ENCODE measurements at places on chromosomes 3 and 15.

DNA sequence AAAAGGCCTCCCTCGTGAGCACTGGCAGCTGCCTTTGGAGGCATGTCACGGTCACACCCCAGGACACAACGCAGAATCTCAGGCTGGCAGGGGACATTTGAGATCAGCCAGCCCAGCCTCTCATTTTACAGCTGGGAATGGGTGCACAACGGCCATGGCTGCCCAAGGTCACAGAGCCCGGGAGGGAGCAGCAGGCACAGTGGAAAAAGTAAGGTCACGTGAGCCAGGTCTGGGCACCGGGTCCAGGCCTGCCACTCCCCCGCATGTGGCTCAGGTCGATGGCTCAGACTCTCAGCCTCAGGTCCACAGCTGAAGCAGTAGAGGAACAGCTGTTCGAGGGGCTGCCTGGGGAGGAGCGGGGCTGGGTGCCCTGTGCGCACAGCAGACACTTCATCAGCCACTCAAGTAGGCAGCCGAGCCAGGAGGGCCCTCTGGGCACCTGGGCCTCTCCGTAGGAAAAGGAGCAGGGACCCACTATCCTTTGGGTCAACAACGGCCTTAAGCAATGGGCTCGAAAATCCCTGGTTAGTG lies 260.6 kb downstream of the GOLGA6L6 start:
- no peak for DNase-seq

GRCh38 chr15:69061414-69061842 lies 46.9 kb downstream of the NOX5 start:
- no peak for DNase-seq

DNA sequence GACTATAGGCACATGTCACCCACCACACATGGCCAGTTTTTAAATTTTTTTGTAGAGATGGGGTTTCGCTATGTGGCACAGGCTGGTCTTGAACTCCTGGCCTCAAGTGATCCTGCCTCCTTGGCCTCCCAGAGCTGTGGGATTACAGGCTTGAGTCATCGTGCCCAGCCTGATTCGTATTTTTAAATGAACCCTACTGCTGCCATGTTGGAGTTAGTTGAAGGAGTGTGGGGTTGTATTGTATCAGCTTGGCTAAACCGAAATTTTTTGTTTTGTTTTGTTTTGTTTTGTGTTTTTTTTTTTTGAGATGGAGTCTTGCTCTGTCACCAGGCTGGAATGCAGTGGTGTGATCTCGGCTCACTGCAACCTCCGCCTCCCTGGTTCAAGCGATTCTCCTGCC lies 11.8 kb upstream of the ZNF770 start:
- no peak for DNase-seq

DNA sequence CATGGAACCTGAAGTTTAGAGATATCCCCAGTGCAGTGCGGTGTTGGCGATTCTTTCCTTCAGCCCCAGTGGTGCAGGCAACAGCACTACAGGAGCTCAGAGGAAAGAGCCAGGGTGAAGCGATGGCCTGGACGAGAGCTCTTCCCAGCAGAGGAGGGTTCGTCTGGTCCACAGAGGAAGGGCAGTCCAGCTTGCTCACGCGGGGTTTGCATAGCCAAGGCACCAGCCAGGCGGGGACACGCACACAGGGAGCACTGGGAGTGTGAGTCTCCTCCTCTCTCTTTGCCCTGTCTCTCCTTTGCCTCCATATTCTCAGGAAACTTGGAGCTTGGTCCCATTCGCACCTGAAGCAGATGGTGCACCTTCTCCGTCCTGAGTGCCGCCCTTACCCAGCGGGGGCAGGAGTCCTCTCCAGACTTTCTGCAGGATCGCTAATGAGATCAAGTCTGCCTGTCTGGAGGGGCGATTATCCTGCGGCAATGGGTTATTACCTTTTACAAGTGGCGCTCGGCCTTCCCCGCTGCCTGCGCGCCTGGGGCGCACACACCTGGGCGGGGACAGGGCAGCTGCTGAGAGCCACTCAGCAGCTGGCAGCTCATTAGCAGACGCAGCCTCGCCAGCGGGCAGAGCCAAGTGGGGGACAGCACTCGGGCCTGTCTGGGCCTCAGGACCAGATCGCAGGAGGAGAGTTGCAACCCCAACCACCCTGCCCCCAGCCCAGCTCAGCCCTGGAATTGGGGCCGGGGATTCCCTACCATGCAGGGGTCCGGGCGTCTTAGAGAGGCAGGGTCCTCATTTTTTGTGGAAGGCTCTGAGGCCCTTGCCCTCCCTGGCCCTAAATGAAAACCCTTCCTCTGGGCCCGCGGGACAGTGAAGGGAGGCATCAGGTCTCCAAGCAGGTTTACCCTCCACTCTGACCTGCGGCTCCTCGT lies 119.0 kb upstream of the MEF2A start:
- no peak for DNase-seq

- no peak for DNase-seq
Observed at GRCh38 chr15:62492900-62493299, 327.8 kb upstream of the C2CD4B start.

DNA sequence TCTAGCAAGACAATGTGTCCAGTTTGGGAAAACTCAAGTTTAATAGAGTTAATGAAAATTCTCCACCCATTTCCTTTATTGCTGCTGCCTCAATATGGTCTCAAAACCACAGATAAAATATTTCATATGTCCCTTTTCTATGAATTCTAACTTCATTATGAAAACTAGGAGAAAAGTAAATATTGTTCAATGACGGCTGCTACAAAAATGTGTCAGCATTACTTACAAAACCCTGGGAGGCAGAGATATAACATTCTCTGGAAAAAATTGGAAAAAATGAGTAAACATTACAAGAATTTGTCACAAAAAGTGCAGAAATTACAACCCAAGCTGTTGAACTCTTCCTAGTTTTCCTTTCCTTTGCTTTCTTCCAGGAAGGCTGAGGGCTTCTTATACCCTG lies 22.2 kb upstream of the FBN1 start:
- DNase-seq: no peak

- DNase-seq: no peak
Observed at GRCh38 chr3:185696039-185696438, 109.9 kb downstream of the SENP2 start.

DNA sequence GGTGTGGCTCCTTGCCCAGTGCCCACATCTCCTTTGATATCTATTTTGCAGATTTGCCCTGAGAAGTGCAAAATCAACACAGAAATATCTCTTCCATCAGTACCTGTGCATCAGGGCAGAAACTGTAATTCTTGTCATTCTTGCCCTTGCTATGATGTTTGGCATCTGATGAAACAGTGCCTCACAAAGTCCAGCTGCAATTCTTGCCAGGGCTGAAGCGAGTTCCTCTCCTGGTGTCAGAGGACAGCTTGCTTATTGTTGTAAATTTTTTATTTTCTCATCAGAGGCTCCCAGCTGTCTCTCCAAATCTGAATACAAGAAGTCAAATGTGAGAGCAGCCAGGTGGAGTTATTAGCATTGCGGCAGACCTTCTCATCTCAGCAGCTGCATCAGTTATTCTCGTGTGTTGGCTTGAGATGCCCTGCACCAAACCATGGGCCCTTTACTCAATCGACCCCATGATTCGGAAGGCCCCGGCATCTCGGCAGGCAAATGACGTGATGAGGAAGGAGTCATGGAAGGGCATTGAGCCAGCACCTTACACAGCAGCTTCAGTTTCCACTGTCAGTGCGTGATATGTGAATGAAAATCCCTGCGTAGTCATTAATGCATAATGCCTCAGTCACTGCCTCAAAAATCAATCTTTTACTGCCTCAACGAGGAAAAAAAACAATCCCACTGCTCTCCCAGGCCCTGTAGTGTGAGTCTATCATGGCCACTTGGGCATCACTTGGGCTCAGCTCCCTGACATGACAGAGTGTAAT lies 93.4 kb downstream of the CCNL1 start:
- DNase-seq: peak; percentile 48

DNA sequence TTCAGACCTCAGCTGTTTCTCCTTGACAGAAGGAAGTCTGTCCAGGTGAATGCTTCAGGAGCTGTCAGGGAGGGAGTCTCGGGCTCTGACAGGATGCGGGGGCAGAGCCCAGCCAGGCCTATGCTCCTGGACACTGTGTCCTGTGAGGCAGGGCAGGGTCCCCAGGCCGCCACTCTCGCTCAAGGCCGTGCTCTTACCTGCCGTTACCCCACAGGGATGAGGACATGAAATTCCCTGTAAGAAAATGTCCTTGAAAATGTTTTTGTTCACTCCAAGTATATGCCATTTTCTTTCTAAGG lies 63.9 kb downstream of the BOC start:
- DNase-seq: no peak

DNA sequence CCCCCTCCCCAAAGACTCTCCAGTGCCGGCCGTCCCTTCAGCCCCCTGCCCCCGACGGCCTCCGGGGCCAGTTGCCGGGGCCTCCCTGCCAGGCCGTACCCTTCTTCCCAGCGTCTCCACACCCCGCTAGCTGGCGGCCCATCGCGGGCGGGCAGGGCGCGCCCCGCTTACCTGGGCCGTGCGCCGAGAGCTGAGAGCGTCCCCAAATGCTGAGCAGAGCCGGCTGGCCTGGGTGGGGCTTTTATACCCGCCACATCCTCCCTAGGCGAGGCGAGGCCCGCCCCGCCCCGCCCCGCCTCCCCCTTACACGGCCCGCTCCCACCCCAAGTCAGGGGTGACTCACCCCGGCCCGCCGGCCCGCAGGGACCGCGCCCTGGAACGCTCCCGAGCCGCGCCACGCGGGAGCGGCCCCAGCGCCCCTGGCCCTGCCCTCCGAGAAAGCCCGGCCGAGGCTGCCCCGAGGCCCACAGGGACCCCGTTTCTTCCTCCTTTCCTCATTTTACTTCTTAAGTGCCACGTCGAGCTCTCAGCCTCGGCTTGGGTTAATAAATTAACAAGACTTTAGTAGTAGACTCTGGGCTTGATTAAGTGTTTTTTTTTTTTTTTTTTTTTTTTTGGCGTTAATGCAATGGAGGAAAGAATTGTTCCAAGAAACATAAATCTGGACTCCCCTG lies at the start of gene ANXA2:
TSS of gene ANXA2 (minus strand) at position 215 of the 674 bp plus-strand sequence. CDS start 11,911 bp downstream, outside the sequence.
- DNase-seq: no peak

DNA sequence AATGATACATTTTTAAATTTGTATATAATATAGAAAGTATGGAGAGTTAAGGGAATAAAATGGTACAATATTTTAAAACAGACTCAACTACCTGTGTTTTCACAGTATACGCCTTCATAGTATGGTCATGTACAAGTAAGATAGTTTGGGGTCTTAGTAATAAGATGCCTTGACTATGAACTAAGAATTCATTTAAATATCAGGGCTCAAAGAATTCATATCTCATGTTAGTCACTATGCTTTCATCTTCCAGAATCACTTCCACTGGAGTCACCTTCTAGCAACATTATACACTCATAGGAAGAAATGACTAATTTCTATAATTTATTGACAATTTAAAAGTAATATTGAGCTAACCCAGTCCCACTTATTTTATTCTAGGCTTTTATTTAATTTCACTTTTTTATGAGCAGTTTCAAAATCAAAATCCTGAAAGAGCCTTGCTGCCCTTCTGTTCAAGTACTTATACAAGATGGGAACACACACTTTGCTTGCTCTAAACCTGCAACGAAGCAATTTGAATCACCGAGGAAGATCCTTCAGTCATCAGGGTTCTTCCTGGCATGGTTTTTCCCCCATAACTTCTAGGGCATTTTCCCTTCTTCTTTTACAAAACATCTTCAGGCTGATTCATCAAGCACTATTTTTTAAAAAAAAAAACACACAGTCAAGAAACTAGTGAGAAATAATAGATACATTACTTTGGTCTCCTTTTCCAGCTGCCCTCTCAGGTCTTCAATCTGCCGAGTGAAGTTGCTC lies 94.1 kb downstream of the MYH15 start:
- no peak for DNase-seq

GRCh38 chr3:32420126-32421038 lies 28.7 kb downstream of the CMTM7 start:
- DNase-seq: no peak

DNA sequence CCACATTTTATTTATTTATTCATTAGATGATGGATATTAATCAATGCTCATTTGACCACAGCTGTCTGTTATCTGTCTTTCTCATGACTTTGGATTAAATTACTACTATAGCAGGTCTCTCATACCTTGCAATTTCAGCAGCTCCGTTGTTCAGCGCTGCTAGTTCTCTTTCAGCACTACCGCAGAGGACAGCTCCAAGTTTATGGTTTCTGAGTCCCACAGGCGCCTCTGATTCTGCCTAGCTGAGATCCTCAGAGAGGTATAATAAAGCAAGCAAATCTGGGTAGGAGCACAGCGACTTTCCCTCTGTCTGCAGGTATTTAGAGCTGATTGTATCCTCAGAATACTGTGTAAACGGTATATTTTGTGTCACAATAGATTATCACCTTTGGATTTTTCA lies 204.9 kb downstream of the CNTN4 start:
- no peak for DNase-seq

DNA sequence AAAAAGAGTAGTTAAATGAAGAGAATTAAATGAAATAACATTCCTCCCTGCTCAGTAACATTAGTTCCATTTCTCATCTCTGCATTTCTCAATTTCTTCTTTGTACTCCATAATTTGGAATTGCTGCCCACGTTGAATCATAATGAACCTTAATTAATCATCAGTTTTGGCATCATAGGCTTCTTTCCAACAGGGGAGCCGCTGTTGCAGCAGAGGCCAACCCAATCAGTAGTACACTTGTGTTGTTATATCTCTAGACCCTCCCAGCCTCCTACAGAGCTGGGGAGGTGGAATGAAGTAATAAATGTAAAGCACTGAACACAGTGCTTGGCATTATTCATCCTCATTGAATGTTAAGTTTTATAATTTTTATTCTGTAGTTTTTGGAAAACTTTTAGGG lies 240.7 kb downstream of the CHST2 start:
- no peak for DNase-seq

- no peak for DNase-seq
Observed at GRCh38 chr15:68300115-68300940, 22.8 kb downstream of the FEM1B start.

GRCh38 chr3:160400030-160400701 lies 716 bp downstream of the SMC4 start:
- no peak for DNase-seq

DNA sequence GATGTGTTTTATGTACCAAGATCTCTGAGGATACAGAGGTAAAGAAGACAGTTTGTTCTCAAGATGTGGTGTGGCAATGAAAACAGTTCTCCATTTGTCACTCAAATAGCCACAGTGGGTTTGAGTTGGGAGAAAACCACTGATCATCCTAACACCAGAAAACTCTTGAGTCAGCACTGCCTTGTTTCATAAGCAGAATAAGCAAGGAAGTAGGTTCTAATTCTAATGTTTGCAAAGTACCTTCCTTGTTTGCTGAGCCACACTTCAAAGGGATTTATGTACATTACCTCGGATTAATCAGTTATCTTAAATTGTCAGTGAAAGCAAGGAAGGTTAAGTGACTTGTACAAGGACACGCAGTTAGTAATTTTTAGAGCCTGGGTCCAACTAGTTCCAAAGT lies 107.8 kb upstream of the BOC start:
- DNase-seq: no peak

DNA sequence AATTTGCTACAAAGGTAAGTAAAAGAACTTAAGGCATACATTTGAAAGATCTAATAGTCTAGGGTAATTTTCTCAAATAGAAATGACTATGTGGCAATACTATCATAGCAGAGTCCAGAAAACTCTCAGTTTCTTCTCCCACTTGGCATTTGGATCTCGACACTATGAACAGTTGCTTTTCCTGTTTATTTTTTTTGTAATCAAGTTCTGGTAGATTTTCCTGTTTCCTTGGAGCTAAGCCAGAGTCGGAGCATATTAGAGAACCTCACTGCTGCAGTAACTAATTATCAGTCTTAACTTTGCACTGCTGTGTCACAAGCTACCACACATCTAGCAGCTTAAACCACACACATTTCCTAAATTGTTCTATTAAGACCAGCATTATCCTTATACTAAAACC lies 44.9 kb upstream of the ZNF385D start:
- DNase-seq: no peak

GRCh38 chr3:29083081-29083480 lies 197.8 kb upstream of the RBMS3 start:
- DNase-seq: no peak

- DNase-seq: no peak
Observed at GRCh38 chr15:35690698-35691116, 144.7 kb upstream of the DPH6 start.
